ENCODE measurements at places on chromosomes 2 and 18.

- H3K27me3 ChIP-seq, result no peaks in the 10 kb centered on the region
- H3K4me1 ChIP-seq, result no peaks in the 10 kb centered on the region
- no peak overlapping the region for H3K4me3 ChIP-seq
- H3K27ac ChIP-seq, result no peak overlapping the region
Observed at GRCh38 chr18:69097349-69097748, 299.5 kb downstream of the CCDC102B start.

DNA sequence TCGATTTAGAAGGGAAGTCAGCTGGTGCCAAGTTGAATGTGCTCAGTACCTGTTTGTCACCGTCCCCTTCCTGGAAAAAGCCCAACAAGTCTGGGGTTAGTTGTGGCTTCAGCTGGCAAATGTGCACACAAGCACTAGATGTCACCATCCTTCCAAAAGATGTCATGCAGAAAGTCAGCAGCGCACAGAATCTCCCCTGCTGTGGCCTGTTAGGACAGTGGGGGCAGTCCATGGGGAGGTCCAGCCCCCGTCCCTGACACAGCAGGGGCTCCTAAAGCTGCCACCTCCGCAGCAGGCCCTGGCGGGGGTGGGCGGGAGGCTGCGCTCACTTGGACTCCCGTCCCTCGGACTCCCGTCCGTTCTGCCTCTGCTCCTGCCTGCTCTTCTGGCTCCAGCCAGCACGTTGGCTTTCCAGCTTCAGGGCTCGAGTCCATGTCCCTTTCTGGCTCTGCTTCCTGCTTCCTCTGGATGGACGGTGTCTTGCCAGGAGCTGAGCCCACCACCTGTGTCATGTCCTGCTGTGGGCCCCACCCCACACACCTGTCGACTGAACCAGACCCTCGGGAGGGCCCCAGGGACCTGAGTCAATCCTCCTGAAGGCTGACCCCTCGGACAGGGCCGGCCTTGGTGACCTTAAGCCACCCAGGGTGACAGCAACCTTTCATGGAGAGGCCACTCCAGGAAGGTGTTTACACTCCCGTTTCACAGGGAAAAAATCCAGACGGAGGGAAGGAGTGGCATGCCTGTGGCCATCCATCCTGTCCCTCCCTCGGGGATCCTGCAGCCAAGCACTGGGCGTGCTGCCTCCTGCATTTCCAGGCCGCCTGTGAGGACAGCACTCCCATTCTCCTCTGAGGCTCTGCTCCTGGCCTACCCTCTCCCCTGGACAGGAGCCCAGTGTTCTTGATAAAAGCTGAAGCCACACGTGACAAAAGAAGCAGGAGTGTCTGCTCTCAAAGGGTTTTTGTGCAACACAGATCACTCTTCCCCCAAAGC, 8.5 kb downstream of the RAB17 start:
- H3K27me3 ChIP-seq, result no peaks in the 10 kb centered on the region
- peaks cover 14% of the 10 kb centered on the region for H3K4me1 ChIP-seq
- H3K36me3 ChIP-seq, result no peaks in the 10 kb centered on the region
- peak overlapping the region; percentile 69 for H3K27ac ChIP-seq

DNA sequence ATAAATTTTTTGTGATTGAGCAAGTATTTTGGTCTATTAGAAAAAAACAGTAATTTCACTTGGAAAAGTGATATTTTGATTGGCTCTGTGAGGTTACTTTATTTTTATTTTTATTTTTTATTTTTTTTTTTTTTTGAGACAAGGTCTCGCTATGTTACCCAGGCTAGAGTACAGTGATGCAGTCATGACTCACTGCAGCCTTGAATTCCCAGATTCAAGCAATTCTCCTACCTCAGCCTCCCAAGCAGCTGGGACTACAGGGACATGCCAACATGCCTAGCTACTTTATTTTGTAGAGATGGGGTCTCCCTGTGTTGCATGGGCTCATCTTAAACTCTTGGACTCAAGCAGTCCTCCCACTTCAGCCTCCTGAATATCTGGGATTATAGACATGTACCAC, 60.9 kb upstream of the MGAT5 start:
- H3K27ac ChIP-seq, result no peak overlapping the region
- H3K4me1 ChIP-seq, result no peaks in the 10 kb centered on the region
- no peaks in the 10 kb centered on the region for H3K27me3 ChIP-seq
- no peak overlapping the region for H3K4me3 ChIP-seq
- DNase-seq, result no peak

DNA sequence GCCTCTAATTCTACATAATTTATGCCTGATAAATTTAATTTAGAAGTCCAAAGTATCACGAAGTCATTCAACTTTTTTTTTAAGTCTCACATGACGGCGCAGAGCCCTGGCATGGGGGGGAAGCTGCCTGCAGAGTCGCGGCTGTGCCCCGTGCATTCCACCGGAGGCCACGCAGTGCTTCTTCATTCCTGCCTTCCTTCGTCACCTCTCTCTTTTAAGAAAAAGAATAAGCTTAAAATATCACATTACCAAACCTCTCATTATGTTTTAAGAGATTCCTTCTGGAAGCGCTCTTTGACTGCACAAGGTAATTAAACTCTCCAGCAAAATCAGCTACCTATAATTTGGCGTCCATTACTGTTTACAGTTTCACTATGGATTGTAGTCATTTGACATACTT, 20.3 kb upstream of the KIDINS220 start:
- no peak overlapping the region for H3K4me3 ChIP-seq
- DNase-seq, result no peak
- H3K27ac ChIP-seq, result no peak overlapping the region
- no peaks in the 10 kb centered on the region for H3K27me3 ChIP-seq

GRCh38 chr2:67313536-67313935, 83.6 kb upstream of the ETAA1 start:
- H3K4me3 ChIP-seq, result no peak overlapping the region
- peaks cover 35% of the 10 kb centered on the region for H3K4me1 ChIP-seq
- H3K27me3 ChIP-seq, result no peaks in the 10 kb centered on the region
- H3K27ac ChIP-seq, result no peak overlapping the region

All from sigmoid colon (tissue), 7 donors.